Stimulated activated CD8-positive, alpha-beta memory T cell treated with anti-CD3 and anti-CD28 coated beads, Interleukin-7, amount 100 ng/mL, for 24 hours (primary cell): ENCODE measurements at places on chromosomes 3 and 15.

DNA sequence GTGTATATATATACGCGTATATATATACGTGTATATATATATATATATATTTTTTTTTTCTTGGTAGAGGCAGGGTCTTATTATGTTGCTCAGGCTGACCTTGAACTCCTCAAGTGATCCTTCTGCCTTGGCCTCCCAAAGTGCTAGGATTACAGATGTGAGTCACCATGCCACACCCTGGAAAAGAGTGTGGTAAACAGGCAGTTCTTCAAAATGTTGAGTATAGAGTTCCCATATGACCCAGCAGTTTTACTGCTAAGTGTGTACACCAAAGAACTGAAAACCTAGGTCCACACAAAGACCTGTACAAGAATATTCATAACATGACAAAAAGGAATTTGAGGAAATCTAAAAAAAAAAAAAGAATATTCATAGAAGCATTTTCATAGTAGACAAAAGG lies 71.8 kb upstream of the GCNT3 start:
- no peak for DNase-seq

GRCh38 chr3:94935738-94936580 lies 873.1 kb downstream of the NSUN3 start:
- DNase-seq: no peak

DNA sequence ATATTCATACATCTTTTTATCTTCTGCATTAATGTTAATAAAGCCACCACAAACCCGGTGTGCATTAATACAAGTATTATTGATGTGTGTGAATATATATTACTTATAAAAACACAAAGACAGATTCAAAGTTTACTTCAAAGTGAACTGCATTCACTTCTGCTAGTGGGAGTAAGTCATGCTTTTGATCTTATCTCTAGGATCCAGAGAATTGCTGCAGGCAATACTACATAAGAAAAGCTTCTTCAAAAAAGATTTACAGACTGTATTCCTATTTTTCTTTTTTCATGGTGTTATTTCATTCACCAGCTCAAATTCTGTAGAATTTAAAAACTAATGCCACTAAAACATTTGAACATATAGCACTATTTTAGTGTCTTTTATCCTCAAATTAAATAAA lies 87.5 kb upstream of the CBLB start:
- DNase-seq: no peak

GRCh38 chr15:76342058-76342381 lies 5.4 kb downstream of the ISL2 start:
- no peak for DNase-seq

DNA sequence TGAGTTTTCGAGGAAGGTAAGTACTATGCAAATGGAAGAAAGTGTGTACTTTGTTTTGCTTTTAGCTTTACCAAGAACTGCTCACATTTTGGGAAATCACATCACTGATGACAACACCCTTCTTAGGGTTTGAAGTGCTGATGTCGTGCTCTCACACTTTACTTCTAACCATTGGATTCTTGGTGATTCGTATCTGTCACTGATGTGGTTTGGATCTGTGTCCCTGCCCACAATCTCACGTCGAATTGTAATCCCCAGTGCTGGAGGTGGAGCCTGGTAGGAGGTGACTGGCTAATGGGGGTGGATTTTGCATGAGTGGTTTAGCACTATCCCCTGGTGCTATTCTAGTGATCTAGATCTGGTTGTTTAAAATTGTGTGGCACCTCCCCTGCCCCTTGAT lies 75.4 kb upstream of the RGMA start:
- DNase-seq: no peak

GRCh38 chr15:96524676-96525417 lies 194.3 kb downstream of the NR2F2 start:
- no peak for DNase-seq

DNA sequence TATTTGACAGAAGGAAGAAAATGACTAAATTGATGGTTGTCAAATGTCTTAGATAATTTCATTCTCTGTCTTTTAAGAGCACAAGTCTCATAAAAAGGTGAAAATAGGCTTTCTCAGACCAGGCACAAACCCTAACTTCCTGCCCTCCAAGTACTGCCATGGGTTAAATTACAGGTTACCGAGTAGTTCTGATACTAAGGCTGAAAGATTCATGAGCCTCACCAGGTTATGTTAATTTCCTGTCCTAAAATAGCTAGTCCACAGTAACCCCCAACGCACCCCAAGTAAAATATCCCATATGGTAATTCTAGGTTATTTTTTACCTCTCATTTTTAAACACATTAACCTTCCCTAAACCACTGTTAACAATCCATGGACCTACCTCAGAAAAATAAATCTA lies 42.0 kb downstream of the GSK3B start:
- DNase-seq: no peak

DNA sequence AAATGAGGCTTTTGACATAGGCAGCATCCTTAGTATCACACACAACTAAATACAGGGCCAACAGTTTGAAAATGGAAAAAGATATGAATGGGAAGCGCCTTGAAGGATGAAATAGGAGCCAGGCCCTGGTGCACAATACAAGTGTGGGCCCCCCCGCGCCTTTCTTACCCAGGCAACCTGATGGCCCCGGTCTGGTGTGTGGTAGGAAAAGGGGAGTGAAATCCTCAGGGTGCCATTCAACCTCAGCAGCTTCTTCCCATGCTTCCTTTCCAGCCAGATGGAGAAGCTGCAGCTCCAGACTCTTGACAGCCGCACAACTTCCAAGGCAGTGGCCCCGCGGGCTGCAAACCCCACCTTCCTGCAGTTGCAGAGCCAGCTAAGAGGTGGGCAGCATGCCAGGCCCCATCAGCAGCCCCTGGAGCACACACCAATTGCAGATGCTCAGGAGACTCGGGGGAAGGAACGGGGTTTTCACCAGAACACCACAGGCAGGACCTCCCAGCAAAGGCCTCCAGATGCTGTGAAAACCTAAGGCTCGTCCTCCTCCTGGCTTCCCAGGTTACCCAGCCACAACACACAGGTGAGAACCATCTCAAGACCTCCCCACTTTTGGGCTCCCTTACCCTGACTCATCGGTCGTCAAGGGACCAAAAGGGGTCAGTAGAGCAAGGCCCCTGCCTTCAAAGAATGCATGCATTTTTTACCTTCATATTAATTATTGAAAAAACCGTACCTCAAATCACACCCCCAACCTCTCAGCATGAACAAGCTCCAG lies 101.6 kb downstream of the CPN2 start:
- DNase-seq: no peak
